ENCODE measurements at places on chromosomes 12 and 14.

GRCh38 chr14:80110721-80111120, 100.6 kb downstream of the DIO2 start:
- DNase-seq: no peak

DNA sequence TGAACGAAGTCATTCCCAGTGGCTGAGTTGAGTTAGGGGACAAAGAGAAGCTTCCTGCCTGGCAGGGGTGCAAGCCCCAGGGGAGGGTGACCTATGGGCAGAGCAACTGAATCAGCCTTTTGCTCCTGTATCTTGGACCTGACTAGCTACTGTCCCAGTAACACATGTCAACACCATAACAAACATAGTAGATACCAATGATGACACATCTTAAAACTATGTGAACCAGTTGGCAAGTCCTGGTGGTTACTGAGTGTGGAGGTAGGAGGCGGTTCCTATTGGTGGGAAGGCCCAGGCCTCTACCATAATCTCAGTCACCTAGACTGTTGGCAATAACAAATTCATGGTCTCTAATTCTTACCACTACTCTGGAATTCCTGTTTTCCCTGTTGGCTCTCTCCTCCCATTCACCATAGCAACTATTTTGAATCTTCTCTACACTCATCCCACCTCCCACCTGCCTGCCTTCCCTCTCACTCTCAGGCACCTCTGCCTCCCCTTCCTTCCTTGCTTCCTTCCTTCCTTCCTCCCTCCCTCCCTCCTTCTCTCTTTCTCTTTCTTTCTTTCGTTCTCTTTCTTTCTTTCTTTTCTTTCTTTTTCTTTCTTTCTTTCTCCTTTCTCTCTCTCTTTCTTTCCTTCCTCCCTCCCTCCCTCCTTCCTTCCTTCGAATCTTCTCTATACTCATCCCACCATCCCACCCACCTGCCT, 8.1 kb upstream of the P2RX7 start:
- no peak for DNase-seq

GRCh38 chr12:83044736-83045135, 358.0 kb downstream of the TMTC2 start:
- no peak for DNase-seq

DNA sequence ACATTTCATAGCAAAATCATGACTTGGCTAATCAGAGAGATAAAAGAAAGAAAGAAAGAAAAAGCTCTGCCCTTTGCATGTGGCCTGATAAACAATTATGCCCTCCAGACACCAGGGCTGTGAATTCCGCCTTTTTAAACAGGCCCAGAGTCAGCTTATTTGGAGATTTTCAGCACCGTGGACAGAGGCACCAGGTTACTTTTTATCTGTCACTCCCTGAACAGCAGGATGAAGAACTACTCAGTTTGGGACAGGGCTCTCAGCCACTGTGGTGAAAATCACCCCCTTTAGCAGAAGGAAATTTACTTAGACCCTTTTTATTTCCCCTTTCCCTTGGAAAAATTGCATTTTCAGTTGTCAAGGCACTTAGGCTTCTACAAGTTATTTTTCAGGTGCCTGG, 359.9 kb downstream of the NRXN3 start:
- DNase-seq: no peak

Measured in CD4-positive, alpha-beta T cell treated with Interleukin-17A for 4 hours (primary cell).